Left ventricle myocardium inferior (tissue), 1 donor: ENCODE measurements at places on chromosomes 7 and 10. TPM values are rescaled to one million over a fixed set of nuclear protein-coding genes. Genes with fewer than 3 reads are reported as not detected.
A peak's percentile ranks its signal among the peaks of the same experiment; 100 is the strongest.

DNA sequence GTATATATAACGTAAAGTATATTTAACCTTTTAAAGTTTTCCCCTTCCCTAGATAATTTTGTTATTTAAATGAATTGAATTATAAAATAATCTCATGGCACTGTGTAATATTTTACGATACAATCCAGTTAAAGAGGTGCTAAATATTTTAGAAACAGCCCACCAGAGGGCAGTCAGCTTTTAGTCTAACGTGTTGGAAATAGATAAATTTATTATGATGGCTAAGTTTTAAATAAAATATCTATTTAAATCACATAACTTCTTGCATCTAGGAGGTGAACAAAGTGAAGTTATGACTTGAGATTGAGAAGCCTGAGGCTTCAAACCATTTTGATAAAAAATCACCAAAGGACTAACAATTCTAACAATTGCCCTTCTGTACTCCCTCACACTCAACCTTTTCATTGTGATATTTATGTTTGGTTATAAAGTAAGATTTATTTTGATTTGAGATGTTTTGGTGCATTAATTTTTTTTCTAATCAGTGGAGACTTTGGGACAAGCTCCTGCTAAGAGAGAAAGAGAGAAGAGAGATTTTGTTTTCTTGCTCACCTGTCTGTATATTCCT, 171.5 kb upstream of the SP4 start:
- no peak for DNase-seq

- DNase-seq, result no peak
These were observed 177.8 kb downstream of the NEURL1 start for GRCh38 chr10:103671126-103671895.

DNA sequence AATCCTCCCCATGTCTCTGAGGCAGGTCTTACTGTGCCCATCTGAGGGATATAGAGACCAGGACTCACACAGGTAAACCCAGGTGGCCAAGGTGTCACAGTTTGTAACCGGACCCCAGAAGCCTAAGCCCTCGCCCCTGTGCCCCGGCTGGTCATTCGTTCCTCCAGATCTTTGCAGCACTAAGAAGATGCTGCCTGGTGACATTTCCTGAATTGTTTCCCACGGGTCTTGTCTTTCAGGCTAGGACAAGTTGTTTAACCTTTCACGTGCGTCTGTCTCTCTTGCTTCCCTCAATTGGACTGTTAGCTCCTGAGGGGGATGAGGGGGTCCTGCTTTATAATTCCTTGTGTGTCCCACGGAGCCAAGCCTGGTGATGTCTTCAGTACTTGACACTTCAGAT, 158.0 kb downstream of the KCNMA1 start:
- no peak for DNase-seq

GRCh38 chr7:35828817-35829216, 28.0 kb downstream of the SEPTIN7 start:
- no peak for DNase-seq

- DNase-seq, result no peak
These were observed 184.2 kb downstream of the CCDC71L start for GRCh38 chr7:106476751-106477150.

DNA sequence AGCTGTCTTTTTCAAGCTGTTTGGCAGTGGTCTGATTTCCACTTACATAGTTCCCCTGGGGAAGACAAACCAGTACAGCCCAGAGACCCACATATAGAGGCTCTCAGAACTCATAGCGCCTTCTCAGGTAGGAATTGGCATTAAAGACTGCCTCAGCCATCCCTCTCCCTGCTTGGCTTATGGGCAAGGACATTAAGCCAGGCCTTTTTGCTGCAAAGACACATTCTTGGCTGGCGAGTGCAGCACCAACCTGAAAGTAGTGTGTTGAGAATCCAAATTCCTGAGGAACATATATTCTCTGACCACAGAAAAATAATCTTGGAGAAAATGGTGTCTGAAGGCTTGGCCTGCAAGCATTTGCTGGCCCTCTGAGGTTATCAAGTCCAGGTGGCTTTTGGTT, 39.2 kb upstream of the HPS1 start:
- no peak for DNase-seq

- no peak for DNase-seq
These were observed 33.6 kb downstream of the HIPK2 start for GRCh38 chr7:139743967-139744767.

Gene RUFY2
- total RNA-seq, result 9.9 TPM

Gene MYPN
- 124 TPM for total RNA-seq

DNA sequence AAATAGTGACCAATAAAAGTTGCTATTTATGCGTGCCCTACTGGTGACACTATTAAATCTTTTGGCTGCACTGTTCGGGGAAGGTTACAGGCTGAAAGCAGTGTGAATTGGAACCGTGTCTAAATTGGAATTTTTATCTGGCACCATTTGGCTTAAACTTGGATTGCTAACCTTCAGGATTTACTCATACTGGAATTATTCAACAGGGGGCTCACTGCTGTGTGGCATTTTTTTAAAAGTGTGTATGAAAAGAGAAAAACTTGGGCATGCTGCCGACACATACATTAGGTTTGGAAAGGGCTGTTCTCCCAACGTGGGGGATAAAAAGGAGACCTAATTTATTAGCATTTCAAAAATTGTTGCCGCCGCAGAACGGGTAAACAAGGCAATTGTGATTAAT, 537.9 kb upstream of the MGMT start:
- DNase-seq, result no peak

GRCh38 chr10:62817766-62818425, 1.7 kb upstream of the EGR2 start:
- peak; percentile 77 for DNase-seq

GRCh38 chr7:131341690-131342089, 14.0 kb downstream of the MKLN1 start:
- DNase-seq, result no peak

- DNase-seq, result no peak
These were observed 104.5 kb downstream of the GALNT17 start for GRCh38 chr7:71236230-71237105.

Gene PRKAR1B
- 14.2 TPM for total RNA-seq

Gene SEMA3A
- total RNA-seq, result 1.9 TPM

- no peak for DNase-seq
These were observed 53.7 kb upstream of the CD36 start for GRCh38 chr7:80584778-80585177.

Gene H2BK1
- not detected for total RNA-seq

DNA sequence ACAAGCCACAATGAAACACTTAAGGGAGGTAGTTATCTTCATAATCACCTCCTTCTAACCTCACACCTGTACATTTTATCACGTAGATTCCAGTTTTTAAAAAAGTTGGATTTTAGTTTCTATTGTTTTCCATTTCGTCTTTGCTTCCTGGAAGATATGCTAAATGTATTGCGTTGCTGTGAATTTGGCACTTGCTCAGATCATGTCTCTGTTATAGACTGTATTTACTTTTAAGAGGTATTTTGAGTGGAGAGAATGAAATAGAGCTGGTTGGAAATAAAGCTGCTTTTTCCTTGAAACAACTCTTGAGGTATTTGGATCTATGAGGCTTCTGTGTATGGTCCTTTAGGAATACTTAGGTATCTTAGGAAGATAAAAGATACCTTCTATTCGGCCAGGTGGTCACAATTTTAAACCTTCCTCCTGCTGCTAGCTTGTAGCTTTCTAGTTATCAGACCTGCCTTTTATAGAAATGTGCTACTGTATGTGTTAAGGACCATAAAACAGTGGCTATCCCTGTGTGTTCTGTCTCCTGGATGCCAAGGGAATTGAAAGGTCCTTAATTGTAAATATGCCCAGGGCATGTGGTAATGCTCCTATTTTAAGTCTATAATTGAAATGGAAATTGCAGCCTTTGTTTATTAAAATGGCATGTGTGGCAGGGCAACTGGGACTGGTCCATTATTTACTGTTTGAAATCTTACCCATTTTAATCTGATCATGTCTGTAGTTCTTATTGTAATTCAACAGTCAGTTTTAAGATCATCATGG, 147.7 kb downstream of the SND1 start:
- no peak for DNase-seq

Gene CRHR2
- 0.19 TPM for total RNA-seq

Gene NEUROD6
- not detected for total RNA-seq

- no peak for DNase-seq
These were observed 166.8 kb downstream of the SORCS1 start for GRCh38 chr10:106997721-106998120.

DNA sequence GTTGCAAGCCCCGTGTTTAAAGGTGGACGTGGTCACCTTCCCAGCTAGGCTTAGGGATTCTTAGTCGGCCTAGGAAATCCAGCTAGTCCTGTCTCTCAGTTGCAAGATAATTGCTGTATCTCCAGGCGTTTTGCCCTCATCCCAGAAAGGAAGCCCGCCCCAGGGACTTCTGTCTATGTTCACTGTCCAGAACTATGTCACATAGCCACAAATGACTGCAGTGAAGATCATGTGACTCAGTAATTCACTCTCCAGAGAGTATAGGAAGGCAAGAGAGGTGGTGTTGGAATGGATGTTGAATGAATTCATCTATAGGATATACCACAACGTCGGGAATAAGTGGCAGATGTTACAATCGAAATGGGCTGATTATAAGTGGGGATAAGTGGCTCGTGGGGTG, 349 bp upstream of the ERVW-1 start:
- no peak for DNase-seq

Gene PRF1
- 2.6 TPM for total RNA-seq

GRCh38 chr7:45215601-45216062, 58.0 kb downstream of the RAMP3 start:
- DNase-seq, result no peak
